ENCODE measurements at places on chromosomes 1 and 21.

DNA sequence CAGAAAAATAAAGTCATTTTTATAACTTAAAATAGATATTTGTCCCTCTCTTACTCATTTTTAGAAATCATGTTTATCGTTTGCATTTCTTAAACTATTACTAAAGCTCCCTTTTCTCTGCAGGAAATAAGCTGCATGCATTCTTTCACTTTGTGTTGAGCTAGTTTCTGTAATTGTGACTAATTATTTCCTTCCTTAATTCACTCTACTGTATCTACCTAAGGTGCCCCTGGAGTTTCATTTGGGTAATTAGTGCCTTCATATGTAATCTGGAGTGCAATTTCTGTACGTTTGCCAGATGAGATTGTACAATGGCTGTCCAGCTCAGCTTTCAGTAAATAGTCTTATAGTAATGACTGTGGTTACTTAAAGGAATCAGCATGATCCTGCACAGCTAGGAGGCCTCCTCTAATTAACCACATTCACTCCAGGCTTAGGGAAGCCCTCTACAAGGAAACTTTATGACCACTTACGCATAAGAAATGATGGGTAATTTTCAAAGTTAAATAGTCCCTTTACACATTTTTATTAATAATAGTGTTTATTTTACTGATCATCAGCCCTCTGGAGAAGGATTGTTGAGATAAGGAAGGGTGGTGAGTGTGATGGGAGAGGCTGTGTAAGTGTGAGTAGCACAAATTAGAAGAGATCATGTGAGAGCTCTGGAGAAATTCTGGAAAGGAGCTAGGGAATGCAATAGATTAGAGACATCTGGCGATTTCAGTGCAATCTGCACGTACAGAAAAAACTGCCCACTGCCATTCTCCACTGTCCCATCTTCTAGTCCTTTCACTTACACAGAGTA lies 86.8 kb downstream of the LRRC8C start:
- DNase-seq: no peak

DNA sequence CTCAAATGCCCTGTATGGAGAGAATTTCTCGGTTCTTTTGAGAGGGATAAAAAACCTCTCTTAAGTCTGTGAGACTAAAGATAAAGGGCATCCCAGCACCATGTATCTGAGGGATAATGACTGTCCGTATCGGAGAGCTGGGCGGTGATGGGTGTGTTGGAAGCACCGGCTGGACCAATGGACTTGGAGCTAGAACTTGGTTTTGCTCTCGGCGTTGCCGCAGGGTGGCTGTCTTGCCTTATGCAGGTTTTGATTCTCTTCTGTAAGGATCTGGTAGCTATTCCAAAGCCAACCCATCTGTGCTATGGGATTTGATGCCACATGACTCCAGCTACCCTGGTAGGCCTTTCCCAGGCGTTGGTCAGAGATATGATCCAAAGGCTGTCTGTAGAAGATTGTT lies 348.8 kb downstream of the KIF26B start:
- no peak for DNase-seq

DNA sequence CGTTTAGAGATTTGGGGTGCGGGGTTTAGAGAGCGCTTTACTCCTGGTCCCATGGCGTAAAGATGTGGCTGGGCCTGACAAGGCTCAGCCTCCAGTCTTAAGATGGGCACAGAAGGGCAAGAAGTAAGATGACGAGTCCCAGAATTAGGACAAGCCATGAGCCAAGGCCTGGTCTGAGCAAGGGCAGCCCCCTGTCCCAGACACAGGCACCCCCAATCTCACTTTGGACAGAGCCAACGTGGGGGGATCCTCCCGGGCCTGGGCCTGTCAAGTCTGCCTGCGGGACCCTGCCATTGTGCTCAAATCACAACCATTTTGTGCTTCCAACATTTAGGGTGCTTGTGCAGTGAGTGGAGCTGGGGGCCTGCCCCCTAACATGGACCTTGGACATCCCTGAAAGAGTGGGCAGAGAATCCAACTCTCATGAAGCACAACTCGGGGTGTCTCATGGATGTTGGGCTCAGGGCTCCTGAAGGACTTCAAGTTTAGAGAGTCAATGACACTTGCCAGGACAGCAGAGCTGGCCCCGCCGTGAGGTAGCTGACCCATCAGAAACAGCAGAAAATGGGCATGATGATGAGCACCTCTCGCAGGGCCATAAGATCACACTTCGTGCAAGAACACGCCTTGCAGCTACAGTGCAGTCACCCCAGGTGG lies 52.6 kb downstream of the KIF21B start:
- DNase-seq: no peak

DNA sequence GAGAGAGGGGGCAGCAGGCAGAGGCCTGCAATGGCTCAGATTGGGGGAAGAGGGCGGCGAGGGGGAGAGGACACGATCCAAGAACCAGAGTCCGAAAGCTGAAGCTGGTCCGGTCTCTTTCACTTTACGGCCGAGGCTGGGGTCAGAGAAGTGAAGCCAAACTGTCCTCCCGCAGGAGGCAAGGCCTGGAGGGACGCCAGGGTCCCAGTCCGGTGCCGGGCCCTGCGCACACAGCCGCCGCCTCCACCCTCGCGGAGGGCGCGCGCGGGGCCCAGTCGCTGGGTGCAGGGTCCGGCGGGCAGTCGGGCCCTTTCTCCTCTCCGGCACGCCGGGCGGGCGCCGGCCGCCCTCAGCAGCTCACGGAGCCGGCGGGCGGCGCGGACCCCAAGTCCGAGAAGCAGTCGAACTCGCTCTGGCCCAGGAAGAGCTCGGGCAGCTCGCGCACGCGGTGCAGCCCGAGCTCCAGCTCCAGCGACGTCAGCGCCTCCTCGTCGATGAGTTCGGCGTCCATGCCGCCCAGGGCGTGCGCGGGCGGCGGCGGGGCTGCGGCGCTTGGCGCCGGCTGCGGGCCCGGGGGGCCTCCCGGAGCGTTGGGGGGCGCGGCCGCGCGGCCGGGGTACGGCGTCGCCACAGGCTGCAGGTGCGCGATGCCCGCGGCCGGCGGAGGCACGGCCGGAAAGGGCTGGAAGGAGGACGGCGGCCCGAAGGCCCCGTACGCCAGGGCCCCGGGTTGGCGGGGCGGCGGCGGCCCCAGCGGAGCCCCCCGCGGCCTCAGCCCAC lies 749 bp downstream of the CITED4 start:
- peak; percentile 50 for DNase-seq

DNA sequence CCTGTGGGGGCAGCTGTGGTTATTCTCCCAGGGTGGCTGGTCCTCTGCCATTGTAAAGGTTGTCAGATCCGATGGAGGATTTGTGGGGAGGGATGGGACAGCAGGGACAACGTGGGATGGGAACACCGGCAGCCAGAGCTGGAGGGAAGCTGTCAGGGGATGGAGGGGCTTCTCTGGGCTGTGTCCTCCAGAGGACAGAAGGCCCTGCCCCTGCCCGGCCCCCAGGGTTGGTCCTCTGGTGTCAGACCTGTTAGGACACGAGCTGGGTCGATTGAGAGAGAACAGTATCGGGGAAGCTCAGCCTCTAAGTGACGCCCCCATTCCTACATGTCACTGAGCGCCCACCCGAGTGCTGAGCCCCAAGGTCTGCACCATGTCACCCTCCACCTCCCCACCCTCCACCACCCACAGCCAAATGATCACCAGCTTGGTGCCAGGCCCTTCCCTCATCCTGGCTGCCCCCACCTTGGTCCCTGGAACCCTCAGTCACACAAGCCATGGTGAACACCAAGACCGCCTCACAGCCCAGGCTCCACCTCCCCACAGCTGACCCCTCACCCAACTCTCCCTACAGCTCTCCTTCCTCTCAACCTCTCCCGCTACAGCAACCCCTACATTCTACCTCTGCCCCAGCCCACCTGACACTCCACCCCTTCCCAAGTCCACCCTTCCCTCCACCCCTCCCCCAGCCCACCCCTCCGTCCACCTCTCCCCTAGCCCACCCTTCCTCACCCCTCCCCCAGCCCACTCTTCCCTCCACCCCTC lies 244.4 kb downstream of the MATN1 start:
- DNase-seq: no peak

GRCh38 chr1:161073474-161074121 lies 3.9 kb upstream of the ARHGAP30 start:
- no peak for DNase-seq

- DNase-seq: no peak
These were observed 39.2 kb downstream of the ABCA4 start for GRCh38 chr1:94081566-94082344.

DNA sequence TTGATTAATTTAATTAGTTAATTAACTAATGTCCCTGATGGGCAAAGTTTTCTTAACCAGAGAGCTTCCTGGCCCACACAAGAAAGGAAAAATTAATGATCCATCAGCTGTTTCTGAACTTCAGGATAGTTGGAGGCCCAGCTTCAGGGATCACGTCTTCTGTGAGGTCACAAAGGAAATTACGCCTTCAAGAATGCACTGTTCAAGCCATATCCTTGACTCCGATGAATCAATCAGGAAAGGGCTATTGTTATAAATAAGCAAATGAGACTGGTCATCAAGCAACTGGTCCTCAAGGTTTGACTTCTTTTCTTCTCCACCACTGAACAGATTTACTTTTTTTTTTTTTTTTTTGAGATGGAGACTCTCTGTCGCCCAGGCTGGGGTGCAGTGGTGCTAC lies 40.6 kb downstream of the TCP10L start:
- DNase-seq: no peak

GRCh38 chr1:35844826-35845225 lies 37.0 kb downstream of the AGO4 start:
- DNase-seq: no peak

- no peak for DNase-seq
These were observed 3.5 kb upstream of the CD244 start for GRCh38 chr1:160866001-160866694.

GRCh38 chr1:69643266-69643665 lies 75.5 kb downstream of the LRRC7 start:
- DNase-seq: no peak

GRCh38 chr1:54774820-54775498 lies 10.6 kb upstream of the PARS2 start:
- DNase-seq: no peak

DNA sequence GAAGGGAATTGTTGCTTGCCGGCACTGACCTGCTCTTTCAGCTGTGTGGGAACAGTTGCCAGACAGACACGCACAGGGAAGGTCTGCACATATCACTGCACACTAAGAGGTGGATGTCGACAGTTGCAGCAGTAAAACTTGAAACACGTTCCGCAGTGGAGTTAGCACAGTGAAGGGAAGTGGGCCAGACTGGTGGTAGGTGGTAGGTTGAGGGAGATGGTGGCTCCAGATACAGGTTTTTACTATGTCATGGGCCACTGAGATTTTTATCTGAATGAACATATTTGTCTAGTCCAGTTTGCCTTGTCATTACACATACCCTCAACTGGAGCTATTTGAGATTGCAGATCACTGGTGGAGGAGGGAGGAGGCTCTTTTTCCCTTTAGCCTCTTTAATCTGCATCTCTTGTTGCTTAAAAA lies 13.5 kb downstream of the MRPS6 start:
- no peak for DNase-seq

DNA sequence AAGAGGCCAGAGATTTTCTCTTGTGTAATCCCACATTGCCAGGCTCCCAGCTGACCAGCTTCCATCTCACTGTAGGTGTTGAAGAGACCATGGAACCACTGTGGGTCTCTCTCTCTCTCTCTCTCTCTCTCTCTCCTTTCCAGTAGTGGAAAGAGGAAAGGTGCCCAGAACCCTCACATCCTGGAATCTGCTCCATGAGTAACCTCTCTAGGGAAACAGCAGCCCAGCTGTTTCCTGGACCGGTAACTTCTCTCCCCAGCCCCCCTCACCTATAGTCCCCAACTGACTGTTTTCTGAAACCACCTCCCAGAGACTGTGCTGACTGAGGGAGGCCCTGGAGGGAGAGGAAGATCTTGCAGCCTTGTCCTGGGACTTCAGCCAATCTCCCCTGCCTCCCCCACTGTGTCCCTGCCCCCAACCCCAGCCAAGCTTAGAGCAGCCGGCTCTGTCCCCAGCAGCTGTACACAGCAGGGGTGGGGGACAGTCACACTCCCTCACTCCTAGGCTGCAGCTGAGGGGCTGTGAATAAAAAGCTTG lies 20.6 kb upstream of the SLC45A3 start:
- DNase-seq: no peak

DNA sequence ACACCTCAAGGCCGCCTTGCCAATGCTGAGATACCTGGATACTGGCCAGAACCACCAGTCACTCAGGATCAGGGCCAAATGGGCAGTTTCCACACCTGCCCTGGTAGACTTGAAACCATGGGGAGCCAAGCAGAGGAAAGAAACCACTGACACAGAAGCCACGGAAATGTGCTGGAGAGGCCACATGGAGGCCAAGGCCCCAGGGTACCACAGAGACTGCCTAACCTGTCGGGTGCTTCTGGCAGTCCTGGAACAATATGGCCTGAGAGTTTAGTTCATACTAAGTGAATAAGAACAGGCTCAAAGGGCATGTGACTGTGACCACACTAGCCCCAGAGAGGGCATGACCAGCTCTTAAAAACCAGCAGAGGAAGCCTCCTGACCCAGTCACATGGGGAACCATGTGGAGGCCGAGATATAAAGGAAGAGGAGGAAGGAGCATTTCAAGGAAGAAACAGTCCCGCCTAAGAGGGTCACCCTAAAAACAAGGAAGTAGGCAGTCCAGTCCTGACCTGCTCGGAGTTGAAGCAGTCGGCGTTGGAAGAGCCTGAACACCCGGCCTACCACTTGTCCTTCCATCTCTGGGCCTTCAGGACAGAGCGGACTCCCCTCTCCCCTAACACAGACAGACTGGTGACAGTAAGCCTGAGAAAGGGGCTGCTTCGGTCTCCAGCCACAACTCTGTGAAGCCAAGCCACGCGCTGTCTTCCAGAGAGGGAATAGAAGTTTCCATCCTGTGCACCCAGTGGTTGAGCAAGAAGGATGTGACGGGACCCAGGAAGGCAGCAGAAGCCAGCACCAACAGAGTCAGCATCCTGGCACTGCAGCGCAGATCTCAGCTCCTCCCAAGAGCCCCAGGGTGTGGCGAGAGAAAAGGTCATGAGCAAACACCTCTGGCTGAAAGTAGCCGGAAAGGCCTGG lies at the start of gene DENND2D:
Gene DENND2D, minus strand, starts transcription at position 766 of the 921 bp plus-strand sequence. Its CDS starts 187 bp downstream, at position 579.
- peak; percentile 68 for DNase-seq

DNA sequence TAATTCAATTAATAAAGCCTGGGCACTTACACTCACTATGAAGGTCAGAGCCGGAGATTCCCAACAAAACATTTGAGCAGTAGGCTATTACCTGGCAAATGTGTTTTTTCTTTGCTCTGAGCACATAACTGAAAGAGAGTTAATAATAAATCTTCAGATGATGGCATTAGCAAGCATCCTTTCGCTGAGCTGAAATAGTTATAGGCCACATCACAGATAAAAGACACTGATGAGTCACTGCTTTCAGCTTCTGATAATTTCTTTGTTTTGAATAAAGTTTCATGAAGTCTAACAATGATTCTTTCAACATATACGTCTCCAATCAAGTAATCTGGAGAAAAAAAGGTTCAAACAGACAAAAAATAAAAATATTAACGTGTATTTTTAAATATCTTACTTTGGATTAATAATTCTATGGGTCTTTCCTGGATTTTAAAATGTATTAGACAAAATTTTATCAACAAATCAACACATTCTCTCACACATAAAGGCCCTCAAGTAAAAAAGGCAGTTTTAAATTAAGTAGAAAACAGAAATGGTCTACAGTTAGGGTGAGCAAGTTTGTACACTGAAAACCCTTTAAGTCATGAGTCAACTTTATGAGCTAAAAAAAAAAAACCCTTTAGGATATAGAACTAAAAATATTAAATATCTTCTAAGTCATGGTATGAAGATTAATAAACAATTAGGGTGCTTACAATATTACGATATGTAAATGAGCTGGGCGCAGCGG lies 33.1 kb downstream of the LTN1 start:
- DNase-seq: no peak
